CD4-positive, alpha-beta T cell treated with Interleukin-4 for 4 hours (primary cell): ENCODE measurements at places on chromosomes 11 and 22.

DNA sequence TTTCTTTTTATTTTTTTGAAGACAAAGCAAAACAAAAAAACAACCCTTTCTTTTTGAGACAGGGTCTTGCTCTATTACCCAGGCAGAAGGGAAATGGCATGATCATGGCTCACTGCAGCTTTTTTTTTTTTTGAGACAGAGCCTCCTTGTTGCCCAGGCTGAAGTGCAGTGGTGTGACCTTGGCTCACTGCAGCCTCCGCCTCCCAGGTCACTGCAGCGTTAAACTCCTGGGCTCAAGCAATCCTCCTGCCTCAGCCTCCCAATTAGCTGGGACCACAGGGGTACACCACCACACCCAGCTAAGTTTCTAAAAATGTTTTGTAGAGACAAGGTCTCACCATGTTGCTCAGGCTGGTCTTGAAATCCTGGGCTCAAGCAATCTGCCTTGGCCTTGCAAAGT, 124.6 kb downstream of the ABTB2 start:
- DNase-seq = no peak

DNA sequence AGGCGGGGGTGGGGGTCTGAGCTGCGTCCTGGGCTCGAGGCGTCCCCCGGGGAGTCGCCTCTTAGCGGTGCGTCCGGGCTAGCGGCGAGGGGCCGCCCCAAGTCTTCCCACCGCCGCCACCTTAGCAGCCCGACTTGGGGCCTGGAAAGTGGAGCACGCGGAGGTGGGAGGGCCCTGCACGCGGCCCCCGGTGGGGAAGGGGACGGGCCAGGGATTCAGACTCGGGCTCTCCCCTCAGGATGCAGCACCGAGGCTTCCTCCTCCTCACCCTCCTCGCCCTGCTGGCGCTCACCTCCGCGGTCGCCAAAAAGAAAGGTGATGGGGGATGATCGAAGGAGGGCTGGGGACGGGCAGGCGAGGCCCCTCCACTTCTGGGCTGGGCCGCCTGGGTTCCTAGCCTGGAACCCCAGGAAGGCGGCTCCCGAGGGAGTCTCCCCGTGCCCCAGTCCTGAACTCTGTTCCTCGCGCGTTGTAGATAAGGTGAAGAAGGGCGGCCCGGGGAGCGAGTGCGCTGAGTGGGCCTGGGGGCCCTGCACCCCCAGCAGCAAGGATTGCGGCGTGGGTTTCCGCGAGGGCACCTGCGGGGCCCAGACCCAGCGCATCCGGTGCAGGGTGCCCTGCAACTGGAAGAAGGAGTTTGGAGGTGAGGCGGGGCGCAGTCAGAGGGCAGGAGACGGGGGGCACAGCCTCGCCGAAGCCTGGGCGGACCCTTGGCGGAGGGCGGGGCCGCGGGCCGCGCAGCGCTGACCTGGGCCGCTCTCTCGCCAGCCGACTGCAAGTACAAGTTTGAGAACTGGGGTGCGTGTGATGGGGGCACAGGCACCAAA, 563 bp downstream of the MDK start:
- no peak for DNase-seq

DNA sequence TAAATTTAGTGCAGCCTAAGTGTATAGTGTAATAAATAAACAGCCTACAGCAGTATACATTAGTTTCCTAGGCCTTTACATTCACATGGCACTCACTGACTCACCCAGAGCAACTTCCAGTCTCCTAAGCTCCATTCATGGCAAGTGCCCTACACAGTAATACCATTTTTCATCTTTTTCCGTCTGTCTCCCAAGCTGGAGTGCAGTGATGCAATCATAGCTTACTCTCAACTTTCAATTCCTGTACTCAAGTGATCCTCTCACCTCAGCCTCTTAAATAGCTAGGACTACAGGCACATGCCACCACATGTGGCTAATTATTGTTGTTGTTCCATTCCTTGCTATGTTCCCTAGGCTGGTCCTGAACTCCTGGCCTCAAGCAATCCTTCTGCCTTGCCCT, 54.4 kb downstream of the FCHSD2 start:
- no peak for DNase-seq

DNA sequence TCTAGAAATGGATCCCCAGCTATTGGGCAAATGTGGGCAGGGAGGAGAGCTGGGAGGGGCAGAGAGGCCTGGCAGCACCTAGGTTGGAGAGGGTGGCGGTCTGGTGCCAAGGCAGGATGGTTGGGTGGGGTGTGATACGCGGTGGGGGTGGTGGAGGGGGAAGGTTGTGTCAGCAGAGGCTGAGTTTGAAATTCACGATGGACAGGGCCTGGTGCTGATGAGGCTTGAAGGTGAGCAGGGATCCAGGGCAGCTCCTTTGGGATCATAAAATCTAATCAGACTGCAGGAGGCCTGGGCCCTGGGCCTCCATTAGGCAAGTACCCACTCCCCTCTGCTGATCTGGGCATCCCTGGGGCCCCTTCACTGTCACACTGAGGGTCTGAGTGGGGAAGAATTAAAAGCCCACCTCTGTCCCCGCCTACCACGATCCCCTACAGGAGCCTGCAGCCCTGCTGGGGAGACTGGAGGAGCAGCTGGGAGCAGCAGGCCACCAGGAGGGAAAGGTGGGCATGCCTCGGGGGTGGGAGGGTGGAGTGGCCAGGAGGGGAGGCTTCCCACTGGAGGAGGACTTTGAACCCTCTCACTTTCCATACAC, 24.0 kb downstream of the IGLL1 start:
- DNase-seq = no peak

GRCh38 chr11:45168366-45169130, 22.1 kb downstream of the PRDM11 start:
- DNase-seq = no peak

GRCh38 chr22:45731798-45732495, 60.3 kb downstream of the ATXN10 start:
- no peak for DNase-seq
